ENCODE measurements at places on chromosomes 13 and 19. TPM values are rescaled to one million over a fixed set of nuclear protein-coding genes. Genes with fewer than 3 reads are reported as not detected.

- DNase-seq = no peak
Measured at GRCh38 chr19:19602136-19602712, 16.3 kb downstream of the PBX4 start.

- peak; percentile 52 for DNase-seq
Measured at GRCh38 chr13:52454820-52455676, at the start of gene CKAP2. Gene CKAP2 (plus strand): TSS chr13:52455478. CDS start chr13:52455557, 79 bp downstream.

Gene SIGLEC10
- not detected for polyA plus RNA-seq

Gene ZNF540
- 0.95 TPM for polyA plus RNA-seq
